ENCODE measurements at places on chromosomes 4 and X. TPM values are rescaled to one million over a fixed set of nuclear protein-coding genes. Genes with fewer than 3 reads are reported as not detected.

The DDX53 gene
- not detected for total RNA-seq

The PLXNB3 gene
- total RNA-seq: 18.4 TPM

DNA sequence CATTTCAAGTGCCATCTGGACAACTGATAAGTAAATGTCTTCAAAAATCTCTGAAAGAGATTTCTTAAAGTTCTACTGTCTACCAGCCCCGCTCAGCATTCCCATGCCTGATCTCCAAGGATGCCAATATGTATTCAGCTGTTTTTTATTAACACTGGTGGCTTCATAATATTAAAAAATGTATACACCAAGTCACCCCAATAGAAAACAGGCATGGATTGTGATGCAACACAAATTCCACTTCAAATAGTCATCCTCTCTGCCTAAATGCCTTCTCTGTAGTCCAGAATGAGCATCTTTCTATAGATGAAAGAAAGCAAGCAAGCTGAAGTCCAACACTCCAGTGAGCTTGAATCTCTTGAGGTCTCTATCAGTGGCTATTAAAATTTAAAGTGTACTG lies 152.2 kb upstream of the PPARGC1A start:
- no peaks in the 10 kb centered on the region for H3K27me3 ChIP-seq
- no peak overlapping the region for H3K4me3 ChIP-seq
- H3K27ac ChIP-seq: no peak overlapping the region
- H3K36me3 ChIP-seq: no peaks in the 10 kb centered on the region

DNA sequence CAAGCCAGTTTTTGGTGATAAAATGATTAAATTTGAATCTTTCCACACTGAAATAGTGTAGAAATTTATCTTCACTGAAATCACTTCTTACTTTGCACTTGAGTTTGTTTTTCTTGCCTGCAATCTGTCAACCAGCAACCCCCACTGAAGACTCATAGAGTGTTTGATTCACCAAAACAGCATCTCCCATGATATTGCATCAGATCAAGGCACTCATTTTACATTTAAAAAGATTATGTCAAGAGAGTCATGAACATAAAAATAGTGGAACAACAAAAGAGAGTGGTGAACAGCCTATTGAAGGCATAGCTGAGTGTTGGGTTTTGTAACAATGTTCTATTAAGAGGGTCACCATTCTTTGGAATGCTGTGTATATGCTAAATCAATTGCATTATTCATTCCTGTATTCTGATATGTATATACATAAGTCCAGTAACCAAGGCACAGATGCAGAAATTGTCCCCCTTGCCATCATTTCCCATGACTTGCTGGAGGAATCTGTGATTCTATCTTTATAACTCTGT lies 1934.9 kb downstream of the ARAP2 start:
- H3K27ac ChIP-seq: no peak overlapping the region
- no peaks in the 10 kb centered on the region for H3K27me3 ChIP-seq
- H3K4me1 ChIP-seq: no peaks in the 10 kb centered on the region
- no peak for DNase-seq

DNA sequence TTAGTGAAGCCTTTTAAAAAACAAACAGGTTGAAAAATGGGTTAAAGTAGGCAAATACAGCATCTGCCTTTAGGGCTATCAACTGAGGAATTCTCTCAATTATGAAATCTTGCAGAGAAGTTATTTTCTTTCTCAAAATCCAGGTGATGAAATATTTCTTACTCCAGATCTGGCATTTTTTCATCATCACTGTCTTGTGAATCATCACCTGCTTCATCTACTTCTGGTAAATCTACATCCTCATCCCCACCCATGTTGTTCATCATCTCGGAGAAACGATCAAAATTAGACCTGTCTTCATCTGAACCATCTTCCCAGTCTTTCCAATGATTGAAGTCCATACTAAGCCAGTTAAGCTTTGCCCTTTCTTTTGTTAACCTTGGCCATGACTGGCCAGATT lies 33.3 kb upstream of the HPF1 start:
- peaks cover 9% of the 10 kb centered on the region for H3K4me1 ChIP-seq
- no peak for DNase-seq
- peaks cover 30% of the 10 kb centered on the region for H3K27me3 ChIP-seq
- H3K27ac ChIP-seq: no peak overlapping the region
- H3K4me3 ChIP-seq: peak overlapping the region; percentile 40

DNA sequence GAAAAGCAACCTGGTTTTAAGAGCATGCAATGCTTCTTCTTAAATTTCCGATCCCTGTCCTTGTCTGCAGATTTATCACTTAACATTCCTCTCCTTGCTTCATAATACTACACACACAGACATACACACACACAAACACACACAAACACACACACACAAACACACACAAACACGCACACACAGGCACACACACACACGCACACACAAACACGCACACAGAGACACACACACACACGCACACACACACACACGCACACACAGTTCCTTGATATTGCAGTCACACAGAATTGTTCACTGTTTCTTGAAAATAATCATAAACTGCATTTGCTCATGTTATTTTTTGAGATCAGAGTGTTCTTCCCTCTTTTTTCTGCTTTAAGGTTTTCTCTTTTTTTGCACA lies 458.3 kb upstream of the ATOH1 start:
- H3K4me3 ChIP-seq: no peak overlapping the region
- no peaks in the 10 kb centered on the region for H3K27me3 ChIP-seq
- DNase-seq: no peak
- H3K36me3 ChIP-seq: no peaks in the 10 kb centered on the region
- H3K4me1 ChIP-seq: no peaks in the 10 kb centered on the region

DNA sequence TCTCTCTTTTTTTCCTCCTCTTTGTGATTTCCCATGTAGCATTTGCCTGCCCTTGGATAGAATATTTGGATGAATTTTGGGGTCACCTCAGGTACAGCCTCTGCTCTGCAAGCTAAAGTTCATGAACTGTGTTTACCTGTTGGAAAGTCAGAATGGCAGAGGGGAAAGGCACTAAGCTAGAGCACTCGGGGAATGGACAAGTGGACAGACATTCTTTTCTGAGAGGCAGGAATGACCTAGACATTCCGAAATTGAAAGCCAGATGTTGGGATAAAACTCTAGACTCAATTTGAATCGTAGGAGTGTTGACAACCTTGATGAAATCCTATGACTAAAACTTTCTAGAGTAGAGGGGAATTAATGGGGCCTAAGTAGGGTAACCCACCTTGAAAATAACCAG lies 56.1 kb downstream of the LUZP4 start:
- peaks cover 11% of the 10 kb centered on the region for H3K4me1 ChIP-seq
- no peaks in the 10 kb centered on the region for H3K36me3 ChIP-seq
- H3K27ac ChIP-seq: peak overlapping the region; percentile 59

GRCh38 chrX:13932416-13932815 lies 97.3 kb downstream of the GEMIN8 start:
- no peaks in the 10 kb centered on the region for H3K27me3 ChIP-seq
- H3K36me3 ChIP-seq: no peaks in the 10 kb centered on the region
- no peak overlapping the region for H3K27ac ChIP-seq
- no peak overlapping the region for H3K4me3 ChIP-seq

GRCh38 chr4:87068583-87069021 lies 133.8 kb downstream of the AFF1 start:
- no peaks in the 10 kb centered on the region for H3K27me3 ChIP-seq
- peaks cover 41% of the 10 kb centered on the region for H3K4me1 ChIP-seq
- H3K36me3 ChIP-seq: no peaks in the 10 kb centered on the region
- peak overlapping the region; percentile 50 for H3K27ac ChIP-seq
